Esophagus muscularis mucosa (tissue), 4 donors: ENCODE measurements at places on chromosomes 6 and 20.

DNA sequence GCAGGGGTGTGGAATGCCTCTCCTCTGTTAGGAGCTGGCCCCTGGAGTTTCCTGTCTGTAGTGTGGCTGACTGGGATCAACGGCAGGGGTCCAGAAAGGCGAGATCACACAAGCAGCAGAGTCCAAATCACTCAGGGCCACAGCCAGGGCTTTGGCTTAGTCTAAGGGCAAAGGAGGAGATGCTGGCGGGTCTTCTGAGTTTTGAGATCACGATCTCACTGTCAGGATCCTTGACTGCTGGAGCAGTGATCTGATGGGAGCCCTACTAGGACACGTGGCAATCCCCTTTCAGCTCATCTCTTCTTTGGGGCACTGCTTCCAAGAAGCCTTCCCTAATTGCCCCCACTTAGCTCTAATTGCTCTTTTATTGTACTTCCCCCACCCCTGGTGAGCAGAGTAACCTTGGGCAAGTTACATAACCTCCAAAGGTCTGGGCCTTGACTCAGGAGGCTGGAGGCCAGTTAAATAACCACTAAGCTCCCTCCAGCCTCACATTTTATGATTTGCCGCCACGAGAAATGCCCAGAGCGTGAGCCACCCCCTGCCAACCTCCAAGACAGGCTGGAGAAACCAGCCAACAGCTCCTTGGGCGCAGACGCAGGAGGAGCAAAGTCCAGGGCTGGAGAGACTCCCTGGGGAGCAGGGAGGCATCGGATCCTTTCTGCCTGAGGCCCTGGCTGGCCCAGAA is 12.0 kb downstream of the KCNK5 start:
- no peak for DNase-seq

GRCh38 chr20:46696791-46697279 is 7.6 kb upstream of the TP53RK start:
- no peak for DNase-seq

- DNase-seq, result no peak
Observed at GRCh38 chr6:87436435-87436834, 28.7 kb downstream of the CFAP206 start.

DNA sequence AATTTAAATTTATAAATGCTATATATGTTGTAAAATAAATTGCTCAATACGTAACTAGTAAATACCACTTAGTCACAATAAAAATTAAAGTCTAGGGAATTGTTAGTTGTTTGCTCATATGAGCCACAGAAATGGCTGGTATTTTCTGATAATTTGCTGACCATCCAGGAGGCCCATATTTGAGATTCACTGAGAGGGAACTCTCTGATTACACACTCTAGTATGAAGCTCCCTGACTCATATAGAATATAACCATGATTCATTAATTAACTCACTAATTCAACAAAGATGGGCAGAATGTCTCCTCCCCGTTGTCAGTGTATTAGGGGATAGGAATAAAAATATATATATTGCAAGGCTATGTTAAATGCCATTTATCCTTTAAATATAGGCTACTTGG is 46.6 kb upstream of the TMEM30A start:
- DNase-seq, result no peak

DNA sequence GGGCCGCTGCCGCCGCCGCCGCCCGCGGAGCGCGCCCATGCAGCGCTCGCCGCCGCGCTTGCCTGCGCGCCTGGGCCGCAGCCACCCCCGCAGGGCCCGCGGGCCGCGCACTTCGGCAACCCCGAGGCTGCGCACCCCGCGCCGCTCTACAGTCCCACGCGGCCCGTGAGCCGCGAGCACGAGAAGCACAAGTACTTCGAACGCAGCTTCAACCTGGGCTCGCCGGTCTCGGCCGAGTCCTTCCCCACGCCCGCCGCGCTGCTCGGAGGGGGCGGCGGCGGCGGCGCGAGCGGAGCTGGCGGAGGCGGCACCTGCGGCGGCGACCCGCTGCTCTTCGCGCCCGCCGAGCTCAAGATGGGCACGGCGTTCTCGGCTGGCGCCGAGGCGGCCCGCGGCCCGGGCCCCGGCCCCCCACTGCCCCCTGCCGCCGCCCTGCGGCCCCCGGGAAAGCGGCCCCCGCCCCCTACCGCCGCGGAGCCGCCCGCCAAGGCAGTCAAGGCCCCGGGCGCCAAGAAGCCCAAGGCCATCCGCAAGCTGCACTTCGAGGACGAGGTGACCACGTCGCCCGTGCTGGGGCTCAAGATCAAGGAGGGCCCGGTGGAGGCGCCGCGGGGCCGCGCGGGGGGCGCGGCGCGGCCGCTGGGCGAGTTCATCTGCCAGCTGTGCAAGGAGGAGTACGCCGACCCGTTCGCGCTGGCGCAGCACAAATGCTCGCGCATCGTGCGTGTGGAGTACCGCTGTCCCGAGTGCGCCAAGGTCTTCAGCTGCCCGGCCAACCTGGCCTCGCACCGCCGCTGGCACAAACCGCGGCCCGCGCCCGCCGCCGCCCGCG is 730 bp downstream of the INSM1 start:
- DNase-seq, result no peak

DNA sequence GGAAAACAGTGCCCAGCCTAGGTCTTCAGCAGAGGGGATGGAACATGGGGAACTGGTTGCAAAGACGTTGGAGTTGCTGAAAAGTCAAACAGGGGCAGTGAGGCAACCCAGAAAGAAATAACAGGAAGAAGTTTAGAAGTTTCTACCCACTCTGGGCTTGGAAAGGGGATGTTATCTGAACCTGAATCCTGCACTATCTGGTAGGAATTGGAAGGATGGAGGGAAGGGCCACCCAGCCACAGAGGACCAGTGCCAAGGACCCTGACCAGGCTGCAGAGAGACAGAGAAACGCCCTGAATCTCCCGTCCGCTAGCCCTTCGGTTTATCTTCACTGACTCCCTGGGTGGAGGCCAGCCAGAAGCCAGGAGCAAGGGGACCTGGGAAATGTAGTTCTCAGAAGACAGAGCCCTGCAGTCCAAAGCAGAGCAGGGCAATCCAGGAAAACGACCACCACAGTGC is 217.3 kb upstream of the RREB1 start:
- no peak for DNase-seq

DNA sequence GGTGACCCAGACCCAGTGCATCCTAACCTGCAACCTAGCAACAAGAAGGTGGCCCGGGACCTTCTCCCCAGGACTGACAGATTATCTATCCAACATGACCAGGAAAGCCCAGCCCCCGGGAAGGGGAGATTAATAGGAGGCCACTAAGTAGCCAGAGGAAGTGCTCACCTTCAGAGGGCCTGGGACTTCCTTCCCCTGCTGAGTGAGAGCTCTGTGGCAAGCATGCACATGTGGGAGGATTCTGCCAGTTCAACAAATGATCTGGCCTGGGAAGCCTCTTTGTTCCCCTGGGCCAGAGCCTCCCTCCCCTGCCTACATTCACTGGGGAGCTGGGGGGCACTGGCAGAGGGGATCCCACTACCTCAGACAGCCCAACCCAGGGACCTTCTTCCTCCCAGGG is 39.6 kb downstream of the SHLD1 start:
- no peak for DNase-seq

DNA sequence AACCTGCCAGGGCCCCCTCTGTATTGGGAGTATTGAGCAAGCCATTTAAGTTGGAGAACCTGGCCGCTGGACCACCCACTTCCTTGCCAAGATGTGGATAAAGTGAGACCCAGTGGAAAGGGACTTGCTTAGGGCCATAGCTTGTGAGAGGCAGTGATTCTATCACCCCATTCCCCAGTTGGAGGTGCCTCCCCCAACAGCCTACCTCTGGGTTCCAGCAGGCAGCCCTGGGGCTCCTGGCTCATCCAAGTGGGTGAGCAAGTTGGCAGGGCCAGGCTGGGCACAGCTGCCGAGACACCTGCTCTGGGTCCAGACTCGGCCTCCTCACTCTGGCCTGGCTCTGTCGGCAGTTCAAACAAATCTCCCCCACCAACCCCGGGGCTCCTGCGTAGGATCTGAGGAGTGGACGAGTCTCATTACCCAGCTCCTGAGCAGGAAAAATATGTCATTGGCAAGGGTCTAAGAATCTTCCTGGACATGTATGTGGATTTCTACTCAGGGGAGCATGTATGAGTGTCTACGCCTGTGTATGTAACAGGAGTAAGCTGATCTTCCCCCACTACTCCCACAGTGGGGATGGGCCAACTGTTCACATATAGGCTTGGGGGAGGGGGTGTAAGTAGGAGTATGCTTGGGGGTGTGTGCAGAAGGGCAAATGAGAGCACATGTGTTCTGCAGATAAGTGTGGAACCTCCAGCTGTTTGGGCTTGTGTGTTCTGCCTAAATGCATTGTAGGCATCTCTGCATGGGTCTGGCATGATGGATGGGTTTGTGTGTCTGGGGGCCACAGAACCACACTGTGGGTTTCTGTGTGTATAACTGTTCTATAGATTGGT is 1.9 kb downstream of the ID1 start:
- DNase-seq, result no peak

DNA sequence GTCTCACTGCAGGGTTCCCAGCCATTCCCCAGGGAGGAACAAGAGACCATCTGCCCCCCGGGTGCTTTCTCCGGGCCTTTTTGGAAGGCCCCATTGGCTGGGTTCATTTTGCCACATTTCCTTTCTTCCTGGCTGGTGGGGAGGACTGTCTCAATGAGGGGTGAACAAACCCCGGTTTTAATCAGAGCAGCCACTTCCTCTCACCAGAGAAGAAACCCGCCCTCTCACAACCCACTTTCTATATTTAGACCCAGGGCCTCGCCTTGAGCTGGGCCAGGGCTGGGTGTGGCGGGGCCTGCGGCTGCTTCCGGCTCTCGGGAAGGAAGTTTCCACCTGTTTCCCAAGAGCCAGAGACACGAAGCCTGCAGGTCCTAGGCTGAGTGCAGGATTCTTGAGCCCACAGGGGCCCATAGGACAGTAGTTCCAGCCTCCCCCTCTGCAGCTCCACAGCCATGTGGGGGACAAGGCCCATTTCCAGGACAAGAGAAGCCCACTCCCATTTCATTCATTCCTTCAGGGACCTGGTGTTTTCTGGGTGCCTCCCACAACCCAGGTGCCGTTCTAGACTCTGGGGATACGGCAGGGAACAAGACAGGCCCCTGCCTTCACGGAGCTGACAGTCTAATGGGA is 41.8 kb downstream of the RBM38 start:
- no peak for DNase-seq

DNA sequence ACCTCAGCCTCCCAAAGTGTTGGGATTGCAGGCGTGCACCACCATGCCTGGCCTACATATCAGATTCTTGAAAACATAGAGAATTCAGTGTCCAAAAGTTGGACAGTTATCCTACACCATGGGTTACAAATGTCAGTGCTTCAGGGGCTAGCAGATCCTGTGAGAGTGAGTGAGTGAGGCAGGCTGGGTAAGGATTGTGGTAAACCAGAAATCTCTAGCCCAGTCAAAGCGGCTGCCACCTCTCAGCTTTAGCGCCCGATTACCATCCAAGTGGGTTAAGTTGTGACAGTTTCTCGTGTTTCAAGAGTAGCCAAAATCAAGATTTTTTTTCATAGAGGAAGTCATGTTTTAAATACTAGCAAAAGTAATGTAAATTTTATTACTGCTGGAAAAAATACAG is 21.9 kb upstream of the CSE1L start:
- no peak for DNase-seq

DNA sequence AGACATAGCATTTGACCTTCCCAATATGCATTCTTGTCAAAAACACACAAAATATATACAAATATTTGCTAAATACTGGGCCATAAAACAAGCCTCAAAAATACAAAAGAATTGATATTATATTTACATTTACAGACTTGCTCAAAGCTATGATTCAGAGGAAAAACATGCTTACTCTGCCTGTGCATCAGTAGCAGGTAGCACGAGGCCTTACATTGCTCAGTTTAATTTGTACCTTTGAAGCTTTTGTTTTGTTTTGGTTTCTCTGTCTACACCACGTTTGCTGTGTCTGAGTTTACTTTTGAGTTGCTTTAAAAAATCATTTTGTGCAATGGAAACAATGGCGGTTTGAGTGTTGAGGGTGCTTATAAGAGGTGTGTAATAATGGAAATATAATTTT is 99.3 kb downstream of the PHF3 start:
- no peak for DNase-seq

- no peak for DNase-seq
Observed at GRCh38 chr6:74717591-74717990, 488.3 kb downstream of the COL12A1 start.

DNA sequence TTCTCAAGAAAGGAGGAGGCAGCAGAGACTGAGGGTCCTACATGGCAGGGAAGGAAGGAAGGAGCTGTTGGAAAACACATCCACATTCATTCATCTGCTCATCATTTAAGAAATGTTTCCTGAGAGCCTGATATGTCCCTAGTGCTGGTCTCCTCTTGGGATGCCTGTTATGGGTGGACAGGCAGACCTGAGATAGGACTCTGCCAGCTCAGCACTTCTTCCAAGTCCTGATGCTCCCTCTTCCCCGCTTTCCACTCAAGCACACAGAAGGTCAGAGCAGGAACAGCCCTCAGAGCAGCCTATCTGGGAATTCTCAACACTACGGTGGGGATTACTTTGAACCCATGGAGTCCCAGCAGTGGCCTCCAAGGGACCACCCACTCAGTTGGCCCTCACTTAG is 8.0 kb upstream of the SIRPD start:
- no peak for DNase-seq

DNA sequence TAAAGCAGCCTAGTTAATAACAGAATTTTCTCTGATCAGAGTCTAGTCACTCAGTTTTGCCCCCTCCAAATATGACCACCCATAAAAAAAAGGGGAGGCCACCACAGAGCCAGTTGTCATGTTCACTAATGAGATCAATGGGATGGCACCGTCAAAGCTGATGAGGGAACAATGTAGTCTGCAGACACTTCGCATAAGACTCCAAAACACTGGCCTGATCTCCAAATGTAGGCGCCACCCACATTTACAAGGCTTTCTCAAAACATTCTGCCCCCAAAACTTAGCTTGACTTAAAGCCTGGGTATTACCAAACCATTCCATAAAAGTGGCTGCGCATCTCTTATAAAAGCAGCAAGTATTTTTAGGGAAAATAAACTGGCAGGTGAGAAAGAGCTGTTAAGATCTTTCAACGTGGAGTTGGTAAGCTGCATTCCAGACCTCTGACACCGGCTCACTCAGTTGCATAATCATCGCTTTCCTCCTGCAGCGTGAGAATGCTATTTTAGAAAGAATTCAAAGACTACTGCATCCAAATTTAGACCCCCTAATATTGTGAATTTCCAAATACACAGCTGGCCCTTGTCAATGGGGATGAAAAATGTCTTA is 59.3 kb downstream of the TBC1D7 start:
- no peak for DNase-seq

DNA sequence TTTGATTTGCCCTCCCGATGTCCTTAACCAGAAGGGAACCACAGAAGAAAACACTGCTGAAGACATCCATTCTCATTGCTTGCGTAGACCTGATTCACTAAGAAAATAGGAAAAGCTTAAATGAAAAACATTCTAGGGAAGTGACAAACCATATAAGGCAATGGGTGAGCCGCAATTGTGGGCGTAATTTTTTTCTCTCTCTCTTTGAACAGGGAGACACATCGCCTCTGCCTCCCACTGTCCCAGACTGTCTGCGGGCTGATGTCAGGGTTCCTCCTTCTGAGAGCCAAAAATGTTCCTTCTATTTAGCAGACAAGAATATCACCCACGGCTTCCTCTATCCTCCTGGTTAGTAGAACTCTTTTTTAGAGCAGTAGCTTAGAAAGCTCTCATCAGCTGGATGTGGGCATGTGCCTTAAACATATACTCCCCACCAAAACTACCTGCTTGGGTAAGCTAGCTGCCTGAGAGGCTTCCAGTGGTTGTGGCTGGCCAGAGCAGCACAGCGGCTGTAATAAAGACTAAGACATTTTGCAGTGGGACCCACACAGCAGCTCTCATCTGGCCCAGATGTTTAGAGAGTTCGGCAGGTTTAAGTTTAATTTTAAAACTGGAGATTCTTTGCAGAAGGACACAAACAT is 22.7 kb upstream of the CTAGE9 start:
- DNase-seq, result no peak

- DNase-seq, result no peak
Observed at GRCh38 chr20:1824181-1824580, 71.0 kb upstream of the SIRPA start.
